Activated T-cell treated with anti-CD3 and anti-CD28 coated beads, Interleukin-2, amount 50 U/mL, for 72 hours (primary cell): ENCODE measurements at places on chromosomes 7 and 10.

DNA sequence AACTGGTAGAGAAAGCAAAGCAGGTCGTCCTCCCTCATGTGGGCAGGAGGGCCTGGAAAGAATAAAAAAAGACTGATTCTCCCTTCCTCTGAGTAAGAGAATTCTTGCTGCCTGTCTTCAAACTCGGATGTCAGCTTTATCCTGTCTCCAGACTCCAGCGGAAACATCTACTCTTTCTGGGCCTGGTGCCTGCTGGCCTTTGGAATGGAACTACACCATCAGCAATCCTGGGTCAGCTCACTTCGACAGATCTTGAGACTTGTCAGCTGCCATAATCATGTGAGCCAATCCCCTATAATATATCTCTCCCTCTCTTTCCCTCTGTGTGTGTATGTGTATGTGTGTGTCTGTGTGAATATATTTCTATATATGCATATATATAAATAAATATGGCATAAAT lies 411.0 kb upstream of the DPP6 start:
- no peak overlapping the region for H3K4me3 ChIP-seq
- no peaks in the 10 kb centered on the region for H3K27me3 ChIP-seq
- no peak overlapping the region for H3K27ac ChIP-seq
- no peaks in the 10 kb centered on the region for H3K4me1 ChIP-seq
- peaks cover 2% of the 10 kb centered on the region for H3K36me3 ChIP-seq

- H3K27ac ChIP-seq: no peak overlapping the region
- no peaks in the 10 kb centered on the region for H3K4me1 ChIP-seq
- no peaks in the 10 kb centered on the region for H3K36me3 ChIP-seq
- no peak for DNase-seq
- H3K4me3 ChIP-seq: no peak overlapping the region
Measured at GRCh38 chr10:33573606-33574005, 239.1 kb upstream of the NRP1 start.

DNA sequence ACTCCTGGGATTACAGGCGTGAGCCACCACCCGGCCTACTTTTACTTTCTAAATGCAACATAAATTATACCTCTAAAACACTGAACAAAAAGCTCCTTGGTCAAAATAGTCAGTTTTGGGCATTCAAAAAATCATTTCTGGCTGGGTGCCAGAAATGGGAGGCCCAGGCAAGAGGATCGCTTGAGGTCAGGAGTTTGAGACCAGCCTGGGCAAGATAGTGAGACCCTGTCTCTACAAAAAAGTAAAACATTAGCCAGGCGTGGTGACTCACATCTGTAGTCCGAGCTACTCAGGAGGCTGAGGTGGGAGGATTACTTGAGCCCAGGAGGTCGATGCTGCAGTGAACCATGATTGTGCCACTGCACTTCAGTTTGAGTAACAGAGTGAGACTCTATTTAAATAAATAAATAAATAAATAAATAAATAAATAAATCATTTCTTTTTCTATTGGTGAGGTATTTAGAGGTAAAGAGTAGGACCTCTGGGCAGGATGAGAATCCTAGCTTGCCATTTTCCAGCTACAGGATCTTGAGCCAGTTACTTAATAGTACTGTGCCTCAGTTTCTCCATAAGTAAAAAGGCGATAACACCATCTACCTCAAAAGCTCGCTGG lies 87.6 kb downstream of the SKIDA1 start:
- no peak overlapping the region for H3K4me3 ChIP-seq
- no peak for DNase-seq
- no peaks in the 10 kb centered on the region for H3K4me1 ChIP-seq
- no peaks in the 10 kb centered on the region for H3K36me3 ChIP-seq
- H3K27ac ChIP-seq: no peak overlapping the region

- peaks cover 19% of the 10 kb centered on the region for H3K27me3 ChIP-seq
- H3K4me3 ChIP-seq: no peak overlapping the region
- peaks cover 23% of the 10 kb centered on the region for H3K4me1 ChIP-seq
- H3K27ac ChIP-seq: no peak overlapping the region
Measured at GRCh38 chr10:100146875-100147650, 38.8 kb downstream of the ERLIN1 start.

GRCh38 chr7:2029211-2029905 lies 203.4 kb downstream of the MAD1L1 start:
- DNase-seq: no peak
- no peak overlapping the region for H3K27ac ChIP-seq
- H3K4me1 ChIP-seq: peaks cover 22% of the 10 kb centered on the region
- peaks cover 25% of the 10 kb centered on the region for H3K36me3 ChIP-seq

- no peak overlapping the region for H3K27ac ChIP-seq
- H3K4me3 ChIP-seq: no peak overlapping the region
- no peaks in the 10 kb centered on the region for H3K4me1 ChIP-seq
- H3K36me3 ChIP-seq: no peaks in the 10 kb centered on the region
Measured at GRCh38 chr7:2013381-2014311, 219.1 kb downstream of the MAD1L1 start.

DNA sequence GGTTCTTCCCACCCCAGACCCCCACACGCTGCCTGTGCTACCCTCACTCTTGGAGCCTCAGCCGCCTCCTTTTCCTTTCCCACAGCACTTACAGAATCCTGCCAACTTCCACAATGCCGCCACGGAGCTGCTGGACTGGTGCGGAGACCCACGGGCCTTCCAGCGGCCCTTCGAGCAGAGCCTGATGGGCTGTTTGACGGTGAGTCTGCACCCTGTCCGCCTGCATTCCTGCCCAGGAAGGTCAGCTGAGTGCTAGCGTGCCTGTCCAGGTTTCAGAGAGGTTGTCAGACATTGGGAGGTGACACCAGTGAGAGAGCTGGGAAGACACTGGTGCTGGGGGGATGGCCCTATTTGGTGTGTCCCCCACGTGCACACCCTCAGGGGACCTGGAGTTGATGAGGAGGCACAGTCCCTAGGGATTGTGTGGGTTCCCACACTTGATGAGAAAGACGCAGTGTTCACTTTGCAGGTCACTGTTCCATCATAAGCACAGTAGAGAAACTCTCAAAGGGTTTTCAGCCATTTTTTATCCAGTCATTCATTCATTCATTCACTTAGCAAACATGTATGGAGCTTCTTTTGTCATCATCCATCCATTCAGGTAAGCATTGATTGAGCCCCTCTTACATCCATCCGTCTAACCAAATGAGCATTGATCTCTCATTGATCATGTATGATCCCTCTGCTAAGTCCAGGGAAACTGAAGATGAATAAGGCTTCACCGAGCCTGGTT lies 138.9 kb upstream of the PPIF start:
- H3K27ac ChIP-seq: no peak overlapping the region
- no peaks in the 10 kb centered on the region for H3K36me3 ChIP-seq
- no peak overlapping the region for H3K4me3 ChIP-seq
- DNase-seq: no peak

- peaks cover 4% of the 10 kb centered on the region for H3K36me3 ChIP-seq
- peak; percentile 19 for DNase-seq
Measured at GRCh38 chr10:31321396-31321941, 2.5 kb downstream of the ZEB1 start.

DNA sequence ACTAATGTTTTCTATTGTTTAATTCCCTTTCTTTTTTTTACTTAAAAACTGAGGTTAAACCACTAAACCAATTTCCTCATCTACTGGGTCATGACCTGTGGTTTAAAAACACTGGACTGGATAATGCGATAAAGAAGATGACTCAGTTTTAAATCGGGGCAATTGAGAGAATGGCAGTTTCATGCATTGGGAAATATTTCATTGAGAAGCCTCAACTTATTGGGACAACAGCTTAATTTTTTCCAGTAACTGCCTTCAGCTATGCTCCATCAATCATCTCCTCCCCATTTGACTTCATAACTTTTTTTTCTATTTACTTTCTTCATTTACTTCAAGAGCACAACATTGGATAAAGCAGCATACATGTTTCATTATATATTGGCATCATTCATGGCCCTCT lies 61.8 kb upstream of the MET start:
- H3K27ac ChIP-seq: no peak overlapping the region
- no peak for DNase-seq
- H3K4me3 ChIP-seq: no peak overlapping the region
- no peaks in the 10 kb centered on the region for H3K4me1 ChIP-seq
- H3K27me3 ChIP-seq: peaks cover 51% of the 10 kb centered on the region
- H3K36me3 ChIP-seq: no peaks in the 10 kb centered on the region

DNA sequence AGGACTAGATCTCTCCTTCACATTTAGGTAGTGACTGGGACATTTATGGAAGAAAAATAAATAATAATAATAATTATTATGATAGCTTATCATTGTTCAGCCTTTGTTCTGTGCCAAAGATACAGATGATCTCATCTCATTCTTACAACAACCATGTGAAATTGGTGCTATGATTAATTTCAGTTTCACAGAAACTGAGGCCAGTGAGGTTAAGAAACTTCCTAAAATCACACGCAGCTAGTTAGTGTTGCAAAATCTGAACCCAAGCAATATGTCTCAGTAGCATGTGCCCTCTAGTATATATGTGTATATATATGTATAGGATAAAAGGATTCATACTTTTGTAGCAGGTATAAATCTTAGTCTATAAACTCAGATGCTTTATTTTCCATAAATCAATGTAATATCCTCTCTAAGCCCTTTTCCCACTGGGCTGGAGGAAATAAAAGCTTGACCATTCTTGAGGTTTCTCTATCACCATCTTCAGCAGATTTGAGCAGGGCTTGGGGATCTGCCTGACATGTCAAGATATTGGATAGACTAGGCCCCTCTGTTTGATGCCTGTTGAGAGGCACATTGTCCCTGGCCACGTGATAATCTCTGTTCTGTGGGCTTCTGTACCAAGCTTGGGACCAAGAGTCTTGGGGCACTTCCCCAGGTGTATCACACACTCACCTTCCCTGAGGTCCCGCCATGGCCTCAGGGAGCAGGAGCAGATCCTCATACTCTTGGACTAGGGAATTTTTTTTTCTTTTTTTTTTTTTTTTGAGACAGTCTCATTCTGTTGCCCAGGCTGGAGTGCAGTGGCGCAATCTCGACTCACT lies 172.6 kb upstream of the NRP1 start:
- H3K4me3 ChIP-seq: no peak overlapping the region
- H3K27ac ChIP-seq: no peak overlapping the region
- DNase-seq: no peak
- H3K36me3 ChIP-seq: no peaks in the 10 kb centered on the region
- peaks cover 50% of the 10 kb centered on the region for H3K27me3 ChIP-seq

- no peak for DNase-seq
- peaks cover 20% of the 10 kb centered on the region for H3K36me3 ChIP-seq
- no peaks in the 10 kb centered on the region for H3K27me3 ChIP-seq
- H3K27ac ChIP-seq: peak overlapping the region; percentile 66
- peaks cover 49% of the 10 kb centered on the region for H3K4me1 ChIP-seq
Measured at GRCh38 chr10:112448888-112449287, 1.9 kb downstream of the VTI1A start.

DNA sequence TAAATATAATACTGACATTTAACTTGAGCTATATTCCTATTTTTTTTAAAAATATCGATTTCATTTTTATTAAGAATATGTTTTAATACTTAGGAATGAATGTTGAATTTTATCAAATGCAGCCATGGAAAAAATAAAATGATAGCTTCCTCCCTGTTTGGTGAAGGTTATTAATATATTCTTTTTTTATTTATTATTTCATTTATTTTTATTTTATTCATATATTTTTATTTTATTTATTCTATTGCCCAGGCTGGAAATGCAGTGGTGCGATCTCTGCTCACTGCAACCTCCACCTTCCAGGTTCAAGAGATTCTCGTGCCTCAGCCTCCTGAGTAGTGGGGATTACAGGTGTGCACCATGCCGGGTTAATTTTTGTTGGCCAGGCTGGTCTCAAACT lies 160.2 kb downstream of the PKD1L1 start:
- H3K4me1 ChIP-seq: no peaks in the 10 kb centered on the region
- no peak for DNase-seq
- no peak overlapping the region for H3K27ac ChIP-seq
- H3K36me3 ChIP-seq: no peaks in the 10 kb centered on the region
- H3K4me3 ChIP-seq: no peak overlapping the region
